ENCODE measurements at places on chromosomes 12 and 14. TPM values are rescaled to one million over a fixed set of nuclear protein-coding genes. Genes with fewer than 3 reads are reported as not detected.

The MYF5 gene
- not detected for total RNA-seq

The FAM222A gene
- 12.8 TPM for total RNA-seq

The VWF gene
- 0.31 TPM for total RNA-seq

The DIO2 gene
- total RNA-seq: 0.05 TPM

The BCL7A gene
- 14.5 TPM for total RNA-seq

The RNU6-8 gene
- total RNA-seq: not detected

The LTB4R gene
- total RNA-seq: 4.8 TPM

The FGF23 gene
- total RNA-seq: not detected

The TESPA1 gene
- total RNA-seq: 0.51 TPM

The MMP14 gene
- total RNA-seq: 32.9 TPM

GRCh38 chr12:48816143-48816854 is 2.0 kb upstream of the CACNB3 start:
- H3K27ac ChIP-seq: peak overlapping the region; percentile 65
- H3K27me3 ChIP-seq: no peaks in the 10 kb centered on the region
- DNase-seq: no peak
- H3K4me3 ChIP-seq: peak overlapping the region; percentile 57
- peaks cover 28% of the 10 kb centered on the region for H3K4me1 ChIP-seq

DNA sequence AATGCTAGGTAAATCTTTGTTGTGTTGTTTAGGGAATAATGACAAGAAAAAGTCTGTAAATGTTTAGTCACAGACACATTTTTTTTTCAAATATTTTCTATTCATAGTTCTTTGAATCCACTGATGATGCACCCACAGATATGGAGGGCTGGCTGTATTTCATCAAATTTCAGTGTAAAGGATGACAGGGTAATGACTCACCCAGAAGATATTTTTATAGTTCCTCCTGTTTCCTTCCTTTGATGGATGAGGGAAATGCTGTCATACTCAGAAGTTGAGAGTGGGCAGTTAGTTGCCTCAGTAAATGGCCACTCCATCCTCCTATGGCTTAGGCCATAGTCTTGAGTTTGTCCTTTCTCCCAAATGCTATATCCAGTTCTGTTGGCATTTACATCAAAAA is 76.9 kb upstream of the REP15 start:
- peak overlapping the region; percentile 66 for H3K27ac ChIP-seq
- peaks cover 53% of the 10 kb centered on the region for H3K4me1 ChIP-seq
- H3K36me3 ChIP-seq: no peaks in the 10 kb centered on the region
- H3K27me3 ChIP-seq: no peaks in the 10 kb centered on the region

- H3K27me3 ChIP-seq: no peaks in the 10 kb centered on the region
- H3K36me3 ChIP-seq: no peaks in the 10 kb centered on the region
- H3K4me3 ChIP-seq: no peak overlapping the region
- H3K27ac ChIP-seq: no peak overlapping the region
These were observed 233.6 kb upstream of the RMST start for GRCh38 chr12:97229004-97229403.

- peak overlapping the region; percentile 31 for H3K4me3 ChIP-seq
- DNase-seq: no peak
- H3K4me1 ChIP-seq: no peaks in the 10 kb centered on the region
- H3K27ac ChIP-seq: no peak overlapping the region
These were observed 58.7 kb upstream of the PRMT8 start for GRCh38 chr12:3432176-3432742.

DNA sequence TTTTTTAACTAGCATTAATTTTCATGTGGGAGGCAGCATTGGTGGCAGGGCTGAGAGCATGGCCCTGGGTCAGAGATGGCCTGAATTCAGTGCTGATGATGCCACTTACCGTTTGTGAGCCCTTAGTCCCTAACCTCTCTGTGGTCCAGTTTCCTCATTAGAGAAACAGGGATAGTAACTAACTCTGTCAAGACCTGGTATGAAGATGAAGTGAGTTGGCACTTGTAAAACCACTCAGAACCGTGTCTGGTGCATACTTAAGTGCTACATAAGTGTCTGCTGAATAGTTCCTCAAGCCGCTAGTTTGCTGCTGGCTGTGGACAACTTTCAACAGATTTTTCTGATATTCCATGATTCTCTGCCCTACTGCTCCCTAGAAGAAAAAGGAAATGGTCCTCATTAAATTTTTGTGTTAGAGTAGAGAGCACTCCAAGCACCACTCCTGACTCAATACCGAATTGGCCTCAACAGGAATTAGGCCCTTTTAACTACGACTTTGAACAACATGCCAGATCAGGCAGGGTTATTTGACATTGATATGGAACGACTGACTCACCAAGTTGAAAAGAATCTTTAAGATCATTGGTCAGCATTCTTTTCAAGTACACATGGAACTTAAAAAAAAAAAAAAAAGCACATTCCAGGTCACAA is 250.2 kb downstream of the ANO2 start:
- no peaks in the 10 kb centered on the region for H3K27me3 ChIP-seq
- H3K27ac ChIP-seq: no peak overlapping the region
- H3K36me3 ChIP-seq: no peaks in the 10 kb centered on the region
- no peaks in the 10 kb centered on the region for H3K4me1 ChIP-seq

- H3K36me3 ChIP-seq: no peaks in the 10 kb centered on the region
- no peak overlapping the region for H3K4me3 ChIP-seq
- no peak for DNase-seq
These were observed 641.9 kb upstream of the TBX3 start for GRCh38 chr12:115325858-115326257.

GRCh38 chr14:71711619-71712018 is 220.6 kb upstream of the RGS6 start:
- H3K4me1 ChIP-seq: no peaks in the 10 kb centered on the region
- no peak overlapping the region for H3K27ac ChIP-seq
- DNase-seq: no peak
- no peaks in the 10 kb centered on the region for H3K27me3 ChIP-seq
- H3K36me3 ChIP-seq: no peaks in the 10 kb centered on the region
- no peak overlapping the region for H3K4me3 ChIP-seq

DNA sequence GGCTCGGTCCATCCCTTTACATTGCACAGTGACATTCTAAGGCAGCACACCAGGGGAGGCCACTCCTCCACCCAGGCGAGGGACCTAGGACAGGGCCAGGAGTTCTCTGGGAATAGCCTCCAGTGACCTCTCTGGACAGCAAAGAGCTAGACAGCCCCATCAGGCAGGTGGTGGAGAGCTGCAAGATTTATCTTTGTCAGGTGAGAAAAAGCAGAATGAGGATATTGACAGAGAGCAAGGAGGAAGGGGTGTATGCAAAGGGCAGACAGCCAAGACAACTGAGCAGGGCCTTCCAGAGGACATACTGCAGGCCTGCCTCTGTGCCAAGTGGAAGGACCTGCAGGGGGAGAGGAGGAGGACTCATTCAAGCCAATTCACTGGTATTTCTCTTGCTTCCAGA is 112.4 kb upstream of the MAX start:
- H3K4me1 ChIP-seq: no peaks in the 10 kb centered on the region
- DNase-seq: no peak
- no peaks in the 10 kb centered on the region for H3K27me3 ChIP-seq
- no peaks in the 10 kb centered on the region for H3K36me3 ChIP-seq

- H3K27ac ChIP-seq: no peak overlapping the region
- H3K4me1 ChIP-seq: no peaks in the 10 kb centered on the region
- DNase-seq: no peak
- H3K4me3 ChIP-seq: no peak overlapping the region
These were observed 4.6 kb downstream of the PSEN1 start for GRCh38 chr14:73140811-73141323.

DNA sequence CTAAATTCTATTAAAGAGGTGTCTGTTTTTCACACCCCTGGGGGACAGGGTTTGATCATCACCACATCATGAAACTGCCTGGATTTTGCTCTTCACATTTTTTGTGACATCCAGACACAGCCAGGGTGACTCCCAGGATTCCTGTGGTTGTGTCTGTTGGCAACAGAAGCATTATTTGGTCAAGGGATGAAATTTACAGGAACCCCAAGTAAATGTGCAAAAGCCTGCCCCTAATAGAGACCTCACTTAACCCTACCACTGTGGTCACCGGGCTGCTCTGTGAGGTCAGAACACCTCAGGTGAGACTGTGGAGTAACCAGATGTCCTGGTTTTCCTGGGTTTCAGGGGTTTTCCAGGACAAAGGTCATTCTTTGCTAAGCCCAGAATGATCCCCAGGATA is 103.8 kb downstream of the DAD1 start:
- no peaks in the 10 kb centered on the region for H3K36me3 ChIP-seq
- DNase-seq: no peak
- no peak overlapping the region for H3K4me3 ChIP-seq
- no peaks in the 10 kb centered on the region for H3K4me1 ChIP-seq
- H3K27ac ChIP-seq: no peak overlapping the region

GRCh38 chr14:32565256-32565655 is 236.2 kb downstream of the AKAP6 start:
- H3K4me1 ChIP-seq: no peaks in the 10 kb centered on the region
- no peaks in the 10 kb centered on the region for H3K36me3 ChIP-seq
- H3K4me3 ChIP-seq: no peak overlapping the region
- H3K27me3 ChIP-seq: no peaks in the 10 kb centered on the region
- no peak overlapping the region for H3K27ac ChIP-seq
- no peak for DNase-seq

- no peak overlapping the region for H3K4me3 ChIP-seq
- H3K36me3 ChIP-seq: no peaks in the 10 kb centered on the region
- peak overlapping the region; percentile 63 for H3K27ac ChIP-seq
These were observed 58.3 kb downstream of the VCPKMT start for GRCh38 chr14:50058113-50058512.

GRCh38 chr12:82182601-82183190 is 175.5 kb downstream of the CCDC59 start:
- no peaks in the 10 kb centered on the region for H3K27me3 ChIP-seq
- no peaks in the 10 kb centered on the region for H3K36me3 ChIP-seq
- no peaks in the 10 kb centered on the region for H3K4me1 ChIP-seq
- no peak overlapping the region for H3K4me3 ChIP-seq
- DNase-seq: no peak

DNA sequence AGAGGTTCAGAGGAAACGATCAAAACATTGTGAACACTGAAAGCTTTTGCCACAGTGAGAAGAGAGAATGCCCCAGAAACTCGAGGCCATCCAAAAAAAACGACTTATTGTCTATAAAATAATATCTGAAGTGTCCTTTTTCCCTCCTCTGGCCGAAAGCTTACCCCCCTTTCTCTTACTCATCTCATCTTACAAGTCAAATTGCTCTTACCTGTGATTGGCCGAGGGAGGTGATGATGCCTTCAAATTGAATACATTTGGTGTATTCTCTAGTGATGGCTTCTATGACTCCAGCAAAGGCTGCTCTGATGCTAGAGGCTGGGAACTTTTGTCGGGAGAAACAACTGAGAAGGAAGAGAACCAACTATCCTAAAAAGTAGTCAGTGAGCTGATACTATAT is 90.7 kb downstream of the PTCSC3 start:
- H3K4me3 ChIP-seq: no peak overlapping the region
- H3K4me1 ChIP-seq: no peaks in the 10 kb centered on the region
- no peaks in the 10 kb centered on the region for H3K27me3 ChIP-seq

- peaks cover 66% of the 10 kb centered on the region for H3K4me1 ChIP-seq
- H3K36me3 ChIP-seq: no peaks in the 10 kb centered on the region
- H3K4me3 ChIP-seq: peak overlapping the region; percentile 44
- no peaks in the 10 kb centered on the region for H3K27me3 ChIP-seq
- no peak for DNase-seq
- peak overlapping the region; percentile 100 for H3K27ac ChIP-seq
These were observed 109.4 kb downstream of the ARF6 start for GRCh38 chr14:50001999-50002925.

GRCh38 chr12:22262309-22262708 is 72.2 kb downstream of the ST8SIA1 start:
- H3K36me3 ChIP-seq: no peaks in the 10 kb centered on the region
- DNase-seq: no peak
- H3K27me3 ChIP-seq: no peaks in the 10 kb centered on the region
- H3K27ac ChIP-seq: no peak overlapping the region

DNA sequence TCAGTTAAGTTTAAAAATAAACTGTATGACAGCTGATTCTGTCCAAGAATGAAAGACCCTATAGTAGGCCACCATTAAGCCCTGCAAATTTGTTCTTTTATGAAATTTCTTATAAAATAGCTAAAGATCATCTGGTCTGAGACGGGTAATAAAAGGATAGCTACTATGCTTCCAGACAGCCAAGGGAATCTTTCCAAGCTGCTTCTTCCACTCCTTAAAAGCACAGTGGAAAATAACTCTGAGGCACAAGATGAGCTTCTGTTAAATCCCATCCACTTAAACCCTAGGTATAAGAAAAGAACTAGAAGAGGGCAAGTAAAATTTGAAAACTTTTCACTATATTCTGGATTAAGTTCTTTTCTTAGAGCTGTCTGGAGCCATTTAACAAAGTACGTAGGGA is 194.3 kb downstream of the CAPZA3 start:
- no peak for DNase-seq
- H3K4me1 ChIP-seq: no peaks in the 10 kb centered on the region
- no peaks in the 10 kb centered on the region for H3K27me3 ChIP-seq
- H3K4me3 ChIP-seq: no peak overlapping the region
- H3K27ac ChIP-seq: no peak overlapping the region

- no peak for DNase-seq
- H3K36me3 ChIP-seq: no peaks in the 10 kb centered on the region
- H3K27me3 ChIP-seq: no peaks in the 10 kb centered on the region
- H3K27ac ChIP-seq: no peak overlapping the region
- no peaks in the 10 kb centered on the region for H3K4me1 ChIP-seq
These were observed 37.1 kb upstream of the PLXNC1 start for GRCh38 chr12:94111302-94111701.

- H3K27me3 ChIP-seq: no peaks in the 10 kb centered on the region
- no peak for DNase-seq
- H3K27ac ChIP-seq: peak overlapping the region; percentile 57
These were observed 3.5 kb downstream of the PPM1H start for GRCh38 chr12:62931477-62931876.

- no peaks in the 10 kb centered on the region for H3K4me1 ChIP-seq
- DNase-seq: no peak
- no peak overlapping the region for H3K4me3 ChIP-seq
- no peak overlapping the region for H3K27ac ChIP-seq
These were observed 502.9 kb upstream of the SYT1 start for GRCh38 chr12:78361683-78362082.

- H3K4me1 ChIP-seq: no peaks in the 10 kb centered on the region
- H3K27me3 ChIP-seq: no peaks in the 10 kb centered on the region
- no peak overlapping the region for H3K27ac ChIP-seq
- no peak for DNase-seq
- H3K4me3 ChIP-seq: no peak overlapping the region
These were observed 180.2 kb downstream of the CRADD start for GRCh38 chr12:93857279-93857938.

DNA sequence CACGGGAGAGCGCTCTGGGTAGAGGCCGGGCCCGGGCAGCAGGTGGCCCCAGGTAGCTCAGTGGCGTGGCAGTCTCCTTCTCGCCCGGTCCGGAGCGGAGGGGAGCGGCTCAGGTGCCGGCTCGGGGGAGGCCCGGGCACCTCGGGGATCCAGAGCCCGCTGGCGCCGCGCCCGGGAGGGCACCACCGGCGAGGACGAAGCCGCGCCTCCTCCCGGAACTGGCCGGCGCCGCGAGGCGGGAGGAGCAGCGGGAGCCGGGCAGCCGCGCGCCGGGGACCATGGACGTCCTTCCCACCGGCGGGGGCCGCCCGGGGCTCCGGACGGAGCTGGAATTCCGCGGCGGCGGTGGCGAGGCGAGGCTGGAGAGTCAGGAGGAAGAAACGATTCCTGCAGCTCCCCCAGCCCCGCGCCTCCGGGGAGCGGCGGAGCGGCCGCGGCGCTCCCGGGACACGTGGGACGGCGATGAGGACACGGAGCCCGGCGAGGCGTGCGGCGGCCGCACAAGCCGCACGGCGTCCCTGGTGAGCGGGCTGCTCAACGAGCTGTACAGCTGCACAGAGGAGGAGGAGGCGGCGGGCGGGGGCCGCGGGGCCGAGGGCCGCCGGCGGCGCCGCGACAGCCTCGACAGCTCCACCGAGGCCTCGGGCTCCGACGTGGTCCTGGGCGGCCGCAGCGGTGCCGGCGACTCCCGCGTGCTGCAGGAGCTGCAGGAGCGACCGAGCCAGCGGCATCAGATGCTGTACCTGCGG is 21.5 kb upstream of the GNS start:
- no peak overlapping the region for H3K27ac ChIP-seq
- no peaks in the 10 kb centered on the region for H3K36me3 ChIP-seq
- peak overlapping the region; percentile 45 for H3K4me3 ChIP-seq
- peaks cover 22% of the 10 kb centered on the region for H3K27me3 ChIP-seq
- no peak for DNase-seq
